ENCODE measurements at places on chromosomes 2 and 18. TPM values are rescaled to one million over a fixed set of nuclear protein-coding genes. Genes with fewer than 3 reads are reported as not detected.

DNA sequence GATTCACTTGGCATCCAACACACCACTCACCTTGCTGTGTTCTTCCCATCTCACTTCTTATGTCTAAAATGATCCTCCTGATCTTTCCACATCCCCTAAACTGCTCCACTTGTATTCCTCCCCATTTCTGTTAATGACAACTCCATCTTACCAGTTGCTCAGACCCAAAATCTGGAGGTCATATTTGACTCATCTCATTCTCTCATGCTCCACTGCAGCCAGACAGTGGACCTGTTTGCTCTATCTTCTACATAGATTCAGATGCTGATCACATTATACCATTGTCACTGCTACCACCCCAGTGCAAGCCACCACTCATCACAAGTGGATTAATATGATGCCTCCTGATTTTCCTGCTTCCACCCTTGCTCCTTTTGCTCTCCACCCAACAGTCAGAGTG lies 7.9 kb upstream of the NABP1 start:
- no peak for DNase-seq

DNA sequence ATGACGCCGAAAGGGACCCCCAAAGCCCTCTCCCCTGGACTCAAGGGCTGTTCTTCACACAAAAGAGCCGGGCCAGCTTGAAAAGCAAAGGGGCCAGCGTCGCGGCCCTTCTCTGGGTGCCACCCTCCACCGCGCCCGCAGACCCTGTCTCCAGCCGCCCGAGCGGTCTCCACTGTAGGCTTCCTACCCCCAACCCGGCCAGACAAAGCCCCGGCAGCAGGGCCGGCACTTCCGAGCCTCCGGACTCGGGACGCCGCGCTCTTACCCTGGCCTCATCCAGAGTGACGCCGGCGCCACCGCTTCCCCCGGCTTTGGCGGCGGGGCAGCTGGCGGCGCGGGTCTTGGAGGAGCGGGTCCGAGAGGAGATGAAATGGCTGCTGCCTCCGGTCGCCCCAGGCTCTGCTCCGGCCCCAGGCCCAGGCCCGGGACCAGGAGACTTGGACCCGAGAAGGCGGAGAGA lies 603 bp downstream of the ATAD2B start:
- DNase-seq: no peak

Gene SPATA3
- polyA plus RNA-seq: not detected

Gene SCN2A
- polyA plus RNA-seq: not detected

Gene LNPK
- polyA plus RNA-seq: 11.7 TPM
